Right atrium auricular region (tissue), 2 donors: ENCODE measurements at places on chromosomes 3 and 15. TPM values are rescaled to one million over a fixed set of nuclear protein-coding genes. Genes with fewer than 3 reads are reported as not detected.

GRCh38 chr3:58353722-58354553 is 21.2 kb downstream of the PXK start:
- no peak overlapping the region for H3K4me3 ChIP-seq

Gene GOLGA8O
- total RNA-seq: not detected

DNA sequence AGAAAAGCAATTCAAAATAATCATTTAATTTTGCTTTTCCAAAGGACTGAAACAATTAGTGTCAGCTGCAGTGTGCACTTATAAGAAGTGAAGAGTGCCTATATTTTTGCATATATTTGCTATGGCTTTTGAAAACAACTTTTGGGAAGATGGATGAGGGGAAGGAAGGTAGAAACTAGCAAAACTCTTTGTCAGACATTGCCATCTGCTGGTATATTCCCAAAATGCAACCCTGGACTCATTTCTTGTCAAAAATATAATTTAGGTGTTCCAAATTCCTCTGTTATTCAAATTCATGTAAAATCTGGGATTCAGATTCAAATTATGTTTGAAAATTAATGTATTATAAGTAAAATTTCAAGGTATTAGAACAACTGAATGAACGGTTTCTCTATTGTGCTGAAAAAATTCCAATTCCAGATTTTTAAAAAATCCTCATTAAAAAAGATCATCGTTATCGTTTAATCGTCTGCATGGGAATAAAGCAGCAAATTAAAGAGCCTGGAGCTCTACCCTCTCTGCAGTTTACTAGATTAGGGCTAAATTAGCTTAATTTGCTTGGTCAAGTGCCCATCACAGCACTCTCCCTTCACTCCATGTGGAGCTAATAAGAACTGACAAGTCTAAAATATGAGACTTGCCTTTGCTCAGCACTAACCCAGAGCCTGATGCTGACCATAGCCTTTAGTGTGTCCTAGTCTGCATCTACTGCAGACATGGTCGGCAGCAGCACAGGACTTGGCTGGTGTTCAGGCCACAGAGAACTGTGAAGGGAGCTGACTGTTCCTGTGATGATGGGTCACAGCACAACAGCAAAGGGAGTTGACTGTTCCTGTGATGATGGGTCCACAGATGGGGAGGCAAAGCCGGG is 67.9 kb upstream of the MITF start:
- DNase-seq: no peak
- no peak overlapping the region for H3K4me3 ChIP-seq
- no peaks in the 10 kb centered on the region for H3K27me3 ChIP-seq
- peaks cover 16% of the 10 kb centered on the region for H3K4me1 ChIP-seq
- no peak overlapping the region for H3K27ac ChIP-seq

Gene ITPKA
- not detected for total RNA-seq

Gene ZNF80
- total RNA-seq: not detected
